Substantia nigra (tissue), 51 donors: ENCODE measurements at places on chromosomes 5 and 9.

DNA sequence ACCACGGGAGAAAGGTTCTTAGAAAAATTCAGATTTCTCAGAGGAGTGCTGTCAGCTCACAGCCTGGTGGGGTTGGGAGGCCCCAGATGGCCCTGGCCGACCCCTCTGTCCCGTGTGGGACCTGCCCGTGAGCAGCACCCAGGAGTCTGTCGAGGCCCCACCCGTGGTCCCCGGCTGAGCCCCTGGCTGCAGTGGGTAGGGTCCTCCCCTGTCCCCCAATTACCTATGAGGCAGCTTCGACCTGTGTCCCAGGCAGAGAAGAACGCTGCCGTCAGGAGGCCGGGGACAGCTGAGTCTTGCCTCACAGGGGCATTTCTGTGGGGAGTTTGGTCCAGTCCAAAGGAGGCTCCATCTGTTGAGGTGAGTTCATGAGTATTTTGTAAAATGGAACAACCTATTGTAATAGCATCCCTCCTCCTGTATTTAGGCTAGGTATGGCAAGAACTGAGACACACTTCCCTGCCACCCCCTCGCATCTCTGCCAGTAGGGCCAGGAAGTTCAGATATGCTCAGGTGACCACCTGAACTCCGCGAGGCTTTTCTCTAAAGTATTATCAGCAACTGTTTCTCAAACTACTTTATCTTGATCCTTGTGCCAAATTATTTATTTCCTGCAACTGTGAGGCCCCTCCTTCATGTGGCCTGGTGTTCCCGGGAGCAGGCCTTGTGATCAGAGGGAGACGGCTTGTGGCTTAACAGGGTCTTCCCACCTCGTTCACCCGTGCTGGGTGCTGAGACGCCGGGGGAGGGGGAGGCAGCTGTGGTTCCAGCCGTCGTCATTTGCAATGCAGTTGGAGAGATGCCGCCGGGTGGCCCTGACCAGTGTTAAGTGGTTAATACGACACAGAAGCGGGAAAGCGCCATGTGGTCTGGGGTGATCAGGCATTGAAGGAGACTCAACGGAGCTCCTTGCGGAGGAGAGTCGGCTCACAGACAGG, 1.7 kb downstream of the AHRR start:
- no peak for DNase-seq

DNA sequence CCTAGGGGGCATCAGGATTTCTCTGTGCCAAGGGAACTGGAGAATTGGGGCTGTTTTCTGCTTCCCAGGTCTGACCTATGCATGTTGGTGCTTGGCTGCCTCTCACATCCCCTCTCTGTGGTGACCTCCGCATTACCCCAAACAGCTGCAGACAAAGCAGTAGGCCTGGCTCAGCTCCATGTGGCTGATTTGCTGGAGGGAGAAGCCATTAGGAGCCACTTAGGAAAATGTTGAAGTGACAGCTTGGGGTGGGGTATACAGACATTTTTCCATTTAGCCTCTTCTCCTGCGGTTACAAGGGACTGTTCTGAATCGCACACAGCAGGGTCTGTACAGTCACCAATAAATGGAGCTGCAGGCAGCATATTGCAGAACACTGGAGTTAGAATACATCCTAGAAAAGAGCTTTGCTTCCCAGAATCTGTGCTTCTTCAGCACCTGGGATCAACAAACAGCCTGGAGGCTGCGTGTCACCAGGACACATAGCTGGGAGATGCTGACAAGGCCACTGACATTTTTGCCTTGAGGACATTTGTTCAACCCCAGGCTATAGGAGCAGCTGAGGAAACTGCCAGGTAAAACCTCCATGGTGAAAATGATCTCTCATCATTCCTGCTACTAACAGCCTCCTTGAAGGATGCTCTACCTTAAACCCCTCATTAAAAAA, 335.3 kb downstream of the DIRAS2 start:
- no peak for DNase-seq

DNA sequence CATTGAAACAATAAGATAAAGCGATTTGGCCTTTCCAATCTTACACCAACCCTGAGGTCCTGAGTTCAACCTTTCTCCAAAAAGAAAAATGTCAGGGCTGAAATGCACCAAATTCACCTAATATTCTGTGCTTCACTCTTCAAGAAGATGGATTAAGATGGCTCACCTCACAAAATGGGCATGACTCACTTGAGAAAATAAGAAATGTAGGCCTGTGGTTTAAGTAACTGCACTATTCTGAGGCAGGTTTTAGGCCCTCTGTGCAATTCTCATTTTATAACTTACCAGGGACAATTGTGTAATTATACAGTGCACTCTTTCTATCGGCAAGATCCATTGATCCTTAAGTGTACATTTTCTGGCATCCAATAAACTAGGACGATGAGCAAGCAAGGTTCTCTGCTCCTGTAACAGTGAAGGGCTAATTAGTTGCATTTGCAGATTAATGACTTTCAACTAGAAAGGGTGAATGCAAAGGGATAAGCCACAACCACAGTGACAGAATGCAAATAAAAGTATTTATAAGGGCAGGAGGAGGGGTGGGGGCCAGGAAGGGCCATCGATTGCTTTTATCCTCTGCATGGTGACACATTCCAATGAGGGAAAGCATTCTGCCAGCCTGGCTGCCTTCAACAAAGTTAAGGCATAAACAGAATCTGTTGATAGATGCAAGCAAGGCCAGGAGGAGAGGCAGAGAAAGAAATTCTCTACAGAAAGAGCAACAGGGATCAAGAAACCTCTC, 214.5 kb downstream of the CAAP1 start:
- no peak for DNase-seq

GRCh38 chr5:159316519-159317383, 13.5 kb downstream of the IL12B start:
- DNase-seq: no peak

- no peak for DNase-seq
These were observed 146.8 kb downstream of the LURAP1L start for GRCh38 chr9:12921621-12922020.

GRCh38 chr9:123927625-123928532, 2.0 kb downstream of the DENND1A start:
- no peak for DNase-seq

DNA sequence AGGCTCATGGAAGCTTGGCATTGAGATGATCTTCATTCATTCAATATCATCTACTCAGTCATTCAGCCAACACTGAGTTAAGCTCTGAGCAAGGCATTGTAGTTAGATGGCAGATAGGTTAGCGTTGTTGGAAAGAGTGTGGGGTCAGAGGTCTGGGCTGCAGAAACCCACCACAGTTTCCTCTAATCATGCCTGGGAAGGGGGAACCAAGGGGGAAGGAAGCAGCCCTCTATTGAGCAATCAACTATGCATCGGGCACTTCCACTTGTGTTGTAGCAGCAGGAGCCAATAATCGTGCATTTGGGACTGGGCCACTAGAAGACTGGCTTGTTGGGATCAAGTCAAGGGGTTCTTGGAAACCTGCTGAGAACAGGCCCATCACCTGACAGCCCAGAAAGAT, 139.1 kb downstream of the PIP5K1B start:
- no peak for DNase-seq

GRCh38 chr9:19201899-19202891, 28.3 kb upstream of the DENND4C start:
- DNase-seq: no peak

DNA sequence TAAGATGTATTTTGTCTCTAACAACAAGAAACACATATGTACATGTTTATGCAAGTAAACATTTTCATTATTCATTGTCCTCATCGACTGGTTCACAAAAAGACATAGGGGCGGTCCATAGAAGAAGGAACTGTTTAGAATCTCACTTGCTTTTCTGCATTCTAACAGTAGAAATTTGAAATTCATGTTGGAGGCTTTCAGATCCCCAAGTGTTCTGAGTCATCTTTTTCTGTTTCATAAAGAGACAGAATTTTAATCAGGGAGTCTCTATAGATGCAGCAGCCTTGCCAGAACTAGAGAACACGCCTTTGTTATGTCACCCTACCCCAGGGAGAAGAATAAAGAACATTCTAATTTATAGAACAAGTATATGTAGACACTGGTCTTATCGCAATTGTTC, 324.3 kb downstream of the GABRG2 start:
- no peak for DNase-seq

- DNase-seq: no peak
These were observed 290.0 kb upstream of the PRR16 start for GRCh38 chr5:120174089-120174488.
